ENCODE measurements at places on chromosomes 4 and X. TPM values are rescaled to one million over a fixed set of nuclear protein-coding genes. Genes with fewer than 3 reads are reported as not detected.
A peak's percentile ranks its signal among the peaks of the same experiment; 100 is the strongest.

GRCh38 chrX:101823236-101823635 is 108.6 kb downstream of the ZMAT1 start:
- no peak for DNase-seq

DNA sequence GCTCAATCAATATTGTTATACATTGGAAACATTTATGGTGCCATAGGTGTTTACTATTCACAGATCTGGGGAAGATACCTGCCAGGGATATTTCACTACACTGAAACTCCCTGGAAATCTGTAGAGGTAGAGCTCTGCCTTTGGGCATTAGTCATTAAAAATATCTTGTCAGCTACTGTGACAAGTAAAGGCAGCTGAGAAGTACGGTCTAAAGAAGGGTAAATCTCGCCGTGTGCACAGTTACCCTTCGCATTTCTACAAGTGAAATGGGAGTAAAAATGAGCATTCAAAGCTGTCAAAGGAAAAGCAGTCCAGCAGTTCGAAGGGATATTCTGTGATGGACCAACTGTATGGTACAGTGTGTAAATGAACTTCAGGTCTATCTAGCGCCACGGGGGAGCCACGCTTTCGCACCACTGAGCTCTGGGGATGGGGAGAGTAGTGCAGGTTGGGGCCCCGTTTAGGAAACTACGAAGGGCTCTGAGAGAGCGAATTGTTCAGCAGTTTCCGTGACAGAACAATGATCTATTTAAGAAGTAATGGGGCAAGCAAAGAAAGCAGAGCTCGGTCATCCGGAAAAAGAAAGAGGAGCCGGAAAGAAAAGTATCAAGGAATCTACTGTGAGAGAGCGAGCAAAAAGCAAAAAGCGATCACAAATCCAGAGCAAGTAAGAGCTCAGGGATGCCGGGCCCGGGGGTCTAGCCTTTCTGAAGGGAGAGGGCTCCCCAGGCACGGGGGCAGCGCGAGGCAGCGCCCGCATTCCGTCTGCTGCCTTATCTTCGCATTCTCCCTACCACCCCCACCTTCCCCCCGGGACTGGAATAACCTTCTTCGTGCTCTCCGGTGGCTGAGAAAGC is 646 bp downstream of the TIGD4 start:
- DNase-seq: peak; percentile 35

DNA sequence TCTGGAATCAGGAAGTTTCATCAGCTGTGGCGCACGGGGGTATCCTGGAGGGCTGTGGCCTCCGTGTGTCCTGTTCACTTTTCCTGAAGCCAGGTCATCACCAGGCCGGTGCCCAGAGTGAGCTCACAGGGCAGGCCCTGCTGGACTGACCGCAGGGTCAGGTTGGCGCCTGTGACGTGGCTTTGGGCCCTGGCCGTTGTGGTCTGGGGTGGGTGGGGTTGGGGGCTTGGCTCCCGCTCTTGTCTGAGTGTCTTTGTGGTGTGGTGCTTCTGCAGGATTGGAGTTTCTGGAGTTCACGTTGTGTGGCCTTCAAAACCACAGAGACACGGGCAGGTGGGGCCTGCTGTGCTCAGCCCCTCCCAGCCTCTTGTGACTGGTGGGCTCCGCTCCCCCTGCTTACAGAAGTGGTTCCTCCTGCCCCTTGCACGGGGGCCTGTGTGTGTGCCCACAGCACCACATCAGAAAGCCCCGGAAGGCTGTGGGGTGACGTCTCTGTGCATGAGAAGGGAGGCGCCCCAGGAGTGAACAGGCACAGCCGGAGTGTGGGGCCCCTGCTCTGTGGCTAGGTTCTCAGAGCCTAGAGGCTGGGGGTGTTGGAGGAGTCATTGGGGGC is 9.5 kb downstream of the RGS12 start:
- DNase-seq: peak; percentile 73

DNA sequence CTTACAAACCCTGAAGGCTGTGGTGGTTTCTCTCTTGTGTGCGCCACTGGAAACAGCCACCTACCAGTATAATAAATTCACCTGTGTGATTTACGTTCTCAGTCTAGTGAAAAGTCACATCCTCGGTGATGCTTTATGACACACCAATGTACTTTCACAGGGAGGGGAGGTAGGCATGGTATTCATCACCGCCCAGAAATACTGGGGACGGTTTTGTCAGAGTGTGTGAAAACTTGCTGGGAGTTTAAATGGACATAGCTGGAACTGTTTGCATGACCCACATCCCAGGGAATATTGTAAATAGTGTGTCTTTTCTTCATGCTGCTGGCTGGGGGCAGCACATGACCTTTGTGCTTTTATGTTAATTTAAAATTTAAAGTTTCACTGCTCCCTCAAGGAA is 421.8 kb downstream of the MAPK10 start:
- DNase-seq: no peak

DNA sequence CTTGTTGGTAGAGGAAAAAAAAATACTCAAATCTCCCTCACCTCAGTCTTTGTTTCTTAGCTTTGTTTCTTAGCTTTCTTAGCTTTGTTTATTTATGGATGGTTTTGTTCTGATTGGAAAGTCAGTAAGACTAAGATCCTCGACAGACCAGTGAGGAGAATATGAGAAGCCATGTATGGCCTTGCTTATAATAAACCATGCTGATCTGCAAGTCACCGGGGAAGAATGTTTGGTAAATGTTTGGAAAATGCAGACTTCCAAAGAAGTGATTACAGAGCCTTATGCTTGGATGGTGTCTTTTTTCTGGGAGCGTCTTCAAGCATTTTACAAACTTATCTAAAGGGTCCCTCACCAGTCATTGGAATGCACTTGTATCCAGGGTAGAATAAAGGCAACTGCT is 90.1 kb upstream of the NOCT start:
- DNase-seq: no peak

CSAG1 gene
- not detected for total RNA-seq

GRCh38 chrX:140501940-140502468 is 2.9 kb downstream of the SOX3 start:
- DNase-seq: no peak

FGB gene
- under 0.01 TPM for total RNA-seq

DNA sequence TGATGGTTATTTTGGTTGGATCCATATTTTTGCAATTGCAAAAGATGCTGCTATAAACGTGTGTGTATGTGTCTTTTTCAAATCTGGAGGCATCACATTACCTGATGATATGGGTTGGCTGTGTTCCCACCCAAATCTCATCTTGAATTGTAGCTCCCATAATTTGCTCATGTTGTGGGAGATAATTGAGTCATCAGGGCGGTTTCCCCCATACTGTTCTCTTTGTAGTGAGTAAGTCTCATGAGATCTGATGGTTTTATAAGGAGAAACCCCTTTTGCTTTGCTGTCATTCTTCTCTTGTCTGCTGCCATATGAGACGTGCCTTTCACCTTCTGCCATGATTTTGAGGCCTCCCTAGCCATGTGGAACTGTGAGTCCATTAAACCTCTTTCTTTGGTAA is 33.4 kb downstream of the APOOL start:
- DNase-seq: no peak

MSX1 gene
- total RNA-seq: under 0.01 TPM

AMTN gene
- total RNA-seq: not detected

DNA sequence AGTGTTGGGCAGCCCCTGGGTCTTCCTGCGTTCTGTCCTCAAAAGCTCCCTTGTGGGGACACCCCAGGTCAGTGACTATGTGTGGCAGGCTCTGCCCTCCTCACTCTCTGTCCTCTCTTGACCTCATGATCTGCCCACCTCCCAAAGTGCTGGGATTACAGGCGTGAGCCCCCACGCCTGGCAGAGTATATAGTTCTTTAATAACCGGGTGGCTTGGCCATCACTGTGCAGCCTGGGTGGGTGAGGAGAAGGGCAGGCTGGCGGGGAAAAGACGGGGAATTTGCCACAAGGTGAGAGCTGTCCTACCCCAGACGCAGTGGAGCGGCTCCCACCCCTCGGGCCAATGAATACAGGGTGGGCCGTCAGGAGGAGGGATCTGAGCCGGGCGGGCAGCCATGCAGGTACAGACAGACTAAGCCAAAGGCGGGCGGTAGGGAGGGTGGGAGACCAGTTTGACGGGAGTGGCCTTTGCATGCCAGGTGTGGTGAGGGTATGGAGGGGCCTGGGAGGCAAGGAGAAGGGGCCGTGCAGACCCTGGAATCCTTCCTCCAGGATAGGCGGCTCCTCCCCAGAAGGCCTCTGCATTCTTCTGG is 2.5 kb downstream of the SH3BP2 start:
- DNase-seq: no peak

GRCh38 chr4:123545667-123546572 is 149.3 kb downstream of the SPRY1 start:
- no peak for DNase-seq

- no peak for DNase-seq
These were observed 20.7 kb upstream of the RNF150 start for GRCh38 chr4:141153751-141154510.

DNA sequence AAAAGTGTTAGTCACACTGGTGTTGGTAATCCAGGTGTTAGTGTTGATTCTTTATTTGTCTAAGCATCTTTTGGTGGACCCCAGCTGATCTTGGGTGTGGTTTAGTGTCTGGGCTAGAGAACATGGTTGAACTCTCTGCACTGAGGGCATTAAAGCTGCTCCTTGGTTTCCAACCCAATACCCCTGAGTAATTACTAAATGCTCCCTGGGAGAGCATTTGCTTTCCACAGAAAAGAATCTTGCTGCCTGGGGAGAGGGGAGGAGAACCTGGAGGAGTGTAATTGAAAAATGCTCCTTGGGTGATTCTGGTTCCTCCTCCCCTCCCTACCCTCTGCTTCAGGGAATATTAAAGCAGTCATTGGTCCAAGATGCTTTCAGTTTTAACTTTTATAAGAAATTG is 3.1 kb downstream of the GUCY1B1 start:
- DNase-seq: no peak

DNA sequence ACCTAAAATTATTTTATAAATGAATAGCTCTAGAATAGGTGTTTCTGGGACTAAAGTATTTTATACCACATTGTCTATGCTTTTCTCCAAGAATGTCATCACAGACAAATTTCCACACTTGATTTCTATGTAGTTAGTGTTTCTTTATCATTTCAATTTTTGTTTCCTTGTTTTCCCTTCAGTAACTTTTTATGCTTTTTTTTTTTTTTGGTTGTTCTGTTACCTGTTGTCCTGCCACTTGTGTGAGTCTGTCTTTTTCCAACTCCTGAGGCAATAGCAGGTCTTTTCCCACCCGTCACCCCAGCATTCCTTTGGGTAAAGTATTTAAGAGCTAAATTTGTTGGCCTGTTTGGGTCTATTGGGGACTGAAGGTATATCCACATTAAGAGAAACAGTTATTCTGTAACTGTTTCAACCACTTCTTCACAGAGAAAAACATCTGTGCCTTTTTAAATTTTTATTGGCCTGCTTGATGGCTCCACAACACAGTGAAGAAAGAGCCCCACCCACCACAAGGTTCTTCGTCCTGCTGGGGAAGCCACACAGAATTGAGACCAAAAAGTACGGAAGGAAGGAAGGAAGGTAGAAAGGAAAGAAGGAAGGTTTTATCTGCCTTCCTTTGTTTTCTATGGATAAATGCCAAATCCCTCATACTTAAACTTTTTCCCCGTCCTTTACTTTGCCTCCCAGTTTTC is 17.7 kb upstream of the GPC3 start:
- DNase-seq: no peak

GRCh38 chr4:118352843-118353533 is at the start of gene PRSS12:
PRSS12 (minus strand) TSS chr4:118353003; CDS start chr4:118352720, 283 bp downstream.
- peak; percentile 21 for DNase-seq

SPIN2A gene
- 0.27 TPM for total RNA-seq

GRCh38 chrX:148574237-148574973 is 74.0 kb downstream of the AFF2 start:
- DNase-seq: no peak

- no peak for DNase-seq
These were observed 31.8 kb downstream of the ARSD start for GRCh38 chrX:2897311-2897689.

DNA sequence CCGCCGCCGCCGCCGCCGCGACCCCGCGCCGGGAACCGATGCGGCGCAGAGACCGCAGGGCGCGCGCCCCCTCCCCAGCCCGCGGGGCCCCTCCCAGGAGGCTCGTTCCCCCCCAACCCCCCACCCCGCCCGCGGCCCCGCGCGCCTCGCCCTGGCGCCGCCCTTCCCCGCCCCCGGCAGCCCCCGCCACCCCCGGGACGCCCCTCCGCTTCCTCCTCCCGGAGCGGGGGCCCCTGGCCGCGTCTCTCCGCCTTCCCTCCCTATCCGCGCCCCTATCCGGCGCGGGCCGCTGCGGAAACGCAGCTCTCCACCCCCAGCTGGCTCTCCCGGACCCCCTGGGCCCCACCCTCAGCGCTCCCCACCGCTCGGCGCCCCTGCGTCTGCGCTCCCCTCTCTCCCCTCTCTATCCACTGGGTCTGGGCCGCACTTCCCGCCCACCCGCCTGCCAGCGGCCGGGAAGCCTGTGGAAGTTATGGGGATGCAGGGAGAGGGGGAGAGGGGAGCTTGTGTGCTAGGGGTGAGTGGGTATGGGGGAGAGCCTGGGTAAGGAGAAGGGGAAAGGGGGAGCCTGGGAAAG is at the start of gene TMEM271:
Gene TMEM271 (minus strand): TSS at position 51 of the 577 bp plus-strand sequence. CDS start 233 bp downstream, outside the sequence.
- no peak for DNase-seq

GUCY1A1 gene
- total RNA-seq: 84.0 TPM

DNA sequence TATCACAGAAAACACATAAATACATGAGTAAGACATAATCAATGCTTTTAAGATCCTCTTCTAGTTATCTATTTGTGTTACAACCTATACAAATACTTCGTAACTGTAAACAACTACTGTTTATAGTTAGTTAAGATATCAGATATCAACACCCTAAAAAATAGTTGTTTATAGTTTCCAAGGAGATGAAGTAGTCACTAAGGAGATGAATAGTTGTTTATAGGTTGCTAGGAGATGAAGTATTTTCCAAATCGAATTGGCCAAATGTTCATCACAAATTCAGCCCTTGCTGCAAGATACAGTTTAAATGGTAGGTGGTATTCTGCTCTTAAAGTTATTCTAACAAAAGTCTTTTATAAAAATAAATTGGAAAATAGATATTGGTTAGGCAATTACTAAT is 618.2 kb upstream of the PCDH10 start:
- no peak for DNase-seq

ALPK1 gene
- 15.9 TPM for total RNA-seq

LDB2 gene
- total RNA-seq: under 0.01 TPM

LGI2 gene
- not detected for total RNA-seq

TCEAL6 gene
- not detected for total RNA-seq

GRCh38 chr4:155353923-155354540 is 22.7 kb downstream of the MAP9 start:
- peak; percentile 55 for DNase-seq

NONO gene
- 340 TPM for total RNA-seq

DNA sequence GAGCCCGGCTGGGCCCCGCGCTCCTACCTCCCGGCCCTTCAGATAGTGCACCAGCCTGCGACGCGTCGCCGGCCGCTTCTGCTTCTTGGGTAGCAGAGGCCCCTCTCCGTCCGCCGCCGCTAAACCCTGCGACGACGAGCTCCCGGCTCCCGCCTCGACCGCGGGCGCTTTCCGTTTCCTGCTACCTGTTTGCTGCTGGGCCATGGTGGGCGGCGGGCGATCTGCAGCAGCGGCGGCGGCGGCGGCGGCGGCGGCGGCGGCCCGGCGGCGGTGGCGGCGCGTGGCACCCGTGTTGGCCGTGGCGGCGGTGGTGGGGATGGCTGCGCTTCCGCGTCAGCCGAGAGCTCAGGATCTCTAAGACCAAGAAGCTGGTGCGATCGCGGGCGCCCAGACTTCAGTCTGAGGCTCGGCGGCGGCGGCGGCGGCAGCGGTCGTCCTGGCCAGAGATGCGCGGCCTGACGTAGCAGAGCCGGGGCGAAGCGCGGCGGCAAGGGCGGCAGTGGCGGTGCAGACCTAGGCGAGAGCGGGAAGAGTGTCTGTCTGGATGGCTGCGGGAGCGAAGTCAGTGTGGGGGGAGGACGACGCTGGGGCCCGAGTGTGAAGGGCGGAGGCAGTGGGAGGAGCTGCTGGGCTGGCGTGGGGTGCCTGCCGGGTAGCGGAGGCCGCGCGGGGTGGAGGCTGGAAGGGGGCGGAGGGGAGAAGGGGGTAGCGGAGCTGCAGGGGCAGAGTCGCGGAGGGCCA is at the start of gene DCAF12L2:
Gene DCAF12L2 (minus strand): TSS at position 569 of the 741 bp plus-strand sequence. CDS start 365 bp downstream, at position 204.
- peak; percentile 14 for DNase-seq

UGT2B7 gene
- not detected for total RNA-seq

Data from hematopoietic multipotent progenitor cell (in vitro differentiated cells).